Activated CD4-positive, CD25-positive, alpha-beta regulatory T cell treated with anti-CD3 and anti-CD28 coated beads, Interleukin-2, amount 50 U/mL, for 72 hours (primary cell): ENCODE measurements at places on chromosomes 13 and 19.

DNA sequence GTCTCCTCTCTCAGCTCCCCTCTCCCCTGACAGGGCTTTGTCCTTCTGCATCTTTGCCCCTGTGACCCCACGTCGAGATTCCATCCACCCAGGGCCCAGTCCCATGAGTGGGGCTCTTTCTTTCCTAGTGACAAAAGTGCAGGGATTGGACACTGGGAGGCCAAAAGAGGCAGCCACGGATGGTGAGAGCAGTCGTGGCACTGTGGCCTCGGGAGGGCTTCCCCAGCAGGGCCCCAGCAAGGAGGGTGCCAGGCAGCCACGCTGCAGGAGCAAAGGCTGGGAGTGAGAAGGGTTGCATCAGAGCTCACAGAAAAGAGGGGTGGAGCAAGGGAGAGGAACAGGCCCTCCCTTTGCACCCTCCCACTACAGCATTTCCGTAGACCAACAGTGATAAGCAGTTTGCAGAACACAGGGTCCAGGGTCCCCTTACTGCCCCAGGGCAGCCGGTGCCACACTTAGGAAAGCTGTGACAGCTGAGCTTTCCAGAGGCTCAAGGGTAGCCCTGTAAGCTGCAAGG, 4.9 kb downstream of the ZSCAN1 start:
- DNase-seq = no peak

GRCh38 chr19:52603558-52604207, 33.6 kb downstream of the ZNF701 start:
- no peak for DNase-seq

GRCh38 chr13:100533588-100534041, 55.0 kb downstream of the GGACT start:
- no peak for DNase-seq

DNA sequence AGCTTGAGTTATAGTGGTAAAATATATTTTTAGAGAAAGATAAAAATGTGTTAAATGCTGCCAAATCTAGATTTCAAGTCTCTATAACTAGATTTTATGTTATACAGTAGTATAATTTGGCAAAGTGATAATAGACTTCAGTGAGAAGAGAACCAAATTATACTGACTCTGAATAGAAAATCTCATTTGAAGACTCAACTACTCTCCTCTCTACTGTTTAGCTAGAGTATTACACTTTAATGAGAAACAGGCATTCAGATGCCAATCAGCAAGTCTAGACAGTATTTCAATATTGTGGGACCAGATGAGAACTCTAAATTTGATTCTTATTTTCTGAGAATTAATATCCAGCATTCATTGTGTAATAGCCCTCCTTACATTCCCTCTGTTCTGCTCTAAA, 311.2 kb downstream of the SLITRK5 start:
- DNase-seq = no peak

DNA sequence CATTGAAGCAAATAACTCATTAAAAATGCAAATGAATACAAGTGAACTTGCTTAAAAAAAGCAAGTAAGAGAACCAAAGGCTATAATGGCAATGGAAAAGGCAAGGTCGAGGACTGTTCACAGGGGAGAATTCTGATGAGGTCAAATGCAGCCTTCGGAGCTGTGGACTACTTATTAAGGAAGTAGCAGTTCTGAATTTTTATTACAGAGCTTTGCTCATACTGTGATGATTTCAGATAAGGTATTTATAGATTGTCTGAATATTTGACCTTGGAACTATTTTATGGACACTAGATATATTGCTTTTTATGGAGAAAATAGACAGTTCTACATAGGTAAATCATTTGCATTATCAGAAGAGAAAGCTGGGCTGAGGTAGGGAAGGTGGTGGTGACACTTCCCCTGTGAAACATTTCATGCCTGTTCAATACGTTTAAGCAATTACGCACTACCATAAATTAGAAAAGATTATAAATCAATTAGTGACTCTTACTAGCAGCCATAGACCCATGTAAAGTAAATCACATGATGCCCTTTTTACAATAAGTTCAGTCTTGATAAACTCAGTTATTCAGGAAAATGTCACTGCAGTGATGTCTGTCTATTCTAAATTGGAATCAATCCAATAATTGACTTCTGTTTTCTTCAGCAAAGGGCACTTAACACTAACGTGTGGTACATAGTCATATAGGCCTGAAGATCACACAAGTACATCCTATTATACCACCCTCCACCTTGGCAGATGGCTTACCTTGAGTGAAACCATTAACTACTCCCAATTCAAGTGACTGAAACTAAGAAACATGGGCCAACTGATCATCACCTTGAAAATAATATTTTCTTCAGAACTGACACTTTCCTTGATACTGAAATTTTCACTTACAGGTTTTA, 260.0 kb downstream of the KLF12 start:
- no peak for DNase-seq

- DNase-seq = no peak
Measured at GRCh38 chr13:37216331-37216730, 110.9 kb upstream of the CSNK1A1L start.

- DNase-seq = no peak
Measured at GRCh38 chr13:37656247-37656940, 57.8 kb upstream of the POSTN start.

- DNase-seq = no peak
Measured at GRCh38 chr19:17471410-17472125, 1.2 kb downstream of the SLC27A1 start.

- no peak for DNase-seq
Measured at GRCh38 chr13:50401049-50401505, 385.8 kb downstream of the KCNRG start.

- no peak for DNase-seq
Measured at GRCh38 chr13:111555268-111555808, 234.9 kb downstream of the TEX29 start.

GRCh38 chr19:1183543-1184172, 9.6 kb upstream of the SBNO2 start:
- DNase-seq = no peak

DNA sequence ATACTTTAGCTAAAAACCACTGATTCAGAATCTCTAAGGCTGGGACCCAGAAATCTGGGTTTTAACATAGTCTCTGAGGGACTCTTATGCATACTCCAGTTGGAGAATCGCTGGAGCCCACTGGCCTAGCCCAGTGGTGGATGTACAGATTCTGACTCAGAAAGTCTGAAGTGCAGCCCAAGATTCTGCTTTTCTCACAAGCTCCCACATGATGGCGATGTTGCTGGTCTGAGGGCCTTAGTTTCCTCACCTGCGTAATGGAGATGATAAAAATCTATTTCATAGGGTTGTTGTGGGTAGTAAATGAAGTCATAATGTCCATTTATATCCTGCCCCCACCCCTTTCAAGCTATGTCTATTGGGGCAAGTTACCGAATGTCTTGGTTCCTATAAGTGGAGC, 7.7 kb upstream of the CDADC1 start:
- no peak for DNase-seq

DNA sequence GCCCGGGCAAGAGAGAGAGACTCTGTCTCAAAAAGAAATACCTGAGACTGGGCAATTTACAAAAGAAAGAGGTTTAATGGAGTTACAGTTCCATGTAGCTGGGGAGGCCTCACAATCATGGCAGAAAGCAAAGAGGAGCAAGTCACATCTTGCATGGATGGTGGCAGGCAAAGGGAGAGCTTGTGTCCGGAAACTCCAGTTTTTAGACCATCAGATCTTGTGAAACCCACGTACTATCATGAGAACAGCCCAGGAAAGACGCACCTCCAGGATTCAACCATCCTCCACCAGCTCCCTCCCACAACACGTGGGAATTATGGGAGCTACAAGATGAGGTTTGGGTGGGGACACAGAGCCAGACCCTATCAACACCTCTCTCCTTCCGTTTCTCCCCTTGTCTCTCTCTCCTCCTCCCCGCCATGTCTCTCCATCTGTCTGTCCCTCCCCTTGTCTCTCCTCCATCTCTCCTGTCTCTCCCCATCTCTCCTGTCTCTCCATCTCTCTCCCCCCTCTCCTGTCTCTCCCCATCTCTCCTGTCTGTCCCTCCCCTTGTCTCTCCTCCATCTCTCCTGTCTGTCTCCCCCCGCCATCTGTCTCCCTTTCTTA, 10.0 kb downstream of the POLR2E start:
- DNase-seq = no peak

DNA sequence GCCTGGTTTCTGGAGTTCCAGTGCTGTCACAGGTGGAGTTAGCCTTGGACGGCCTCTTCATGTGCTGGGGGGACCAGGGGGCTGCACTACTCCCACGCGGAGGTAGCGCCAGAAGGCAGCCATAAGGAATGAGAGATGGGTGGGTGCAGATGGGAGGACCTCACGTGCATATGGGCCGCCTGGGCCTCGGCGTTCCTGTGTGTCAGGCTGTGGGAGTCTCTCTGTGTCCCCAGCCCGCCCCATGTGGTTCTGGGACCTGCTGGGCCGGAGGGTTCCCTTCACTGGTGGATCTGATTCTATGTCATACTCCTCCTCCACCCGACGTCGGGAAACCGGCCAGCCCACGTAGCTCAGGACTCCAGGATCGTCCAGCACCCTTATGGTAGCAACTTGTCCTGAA, 149.0 kb upstream of the SOX1 start:
- DNase-seq = no peak

DNA sequence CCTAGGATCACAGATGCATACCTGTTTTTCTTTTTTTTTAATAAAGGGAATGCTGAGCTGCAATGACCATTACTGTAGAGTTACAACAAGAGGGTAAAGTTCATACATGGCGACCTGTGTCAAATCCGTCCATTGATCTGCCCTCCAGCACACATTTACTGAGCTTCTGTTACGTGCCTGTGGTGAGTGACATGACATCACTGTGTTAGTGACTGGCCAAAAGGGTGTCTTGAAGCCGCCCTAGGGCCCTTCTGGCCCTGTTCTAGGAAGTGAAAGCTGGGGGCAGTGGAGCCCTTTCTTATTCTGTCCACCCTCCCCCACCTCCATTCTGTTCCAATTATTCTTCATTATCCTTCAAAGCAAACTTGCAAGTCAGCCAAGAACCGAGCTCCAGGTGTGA, 66.3 kb downstream of the ZIC5 start:
- DNase-seq = no peak

DNA sequence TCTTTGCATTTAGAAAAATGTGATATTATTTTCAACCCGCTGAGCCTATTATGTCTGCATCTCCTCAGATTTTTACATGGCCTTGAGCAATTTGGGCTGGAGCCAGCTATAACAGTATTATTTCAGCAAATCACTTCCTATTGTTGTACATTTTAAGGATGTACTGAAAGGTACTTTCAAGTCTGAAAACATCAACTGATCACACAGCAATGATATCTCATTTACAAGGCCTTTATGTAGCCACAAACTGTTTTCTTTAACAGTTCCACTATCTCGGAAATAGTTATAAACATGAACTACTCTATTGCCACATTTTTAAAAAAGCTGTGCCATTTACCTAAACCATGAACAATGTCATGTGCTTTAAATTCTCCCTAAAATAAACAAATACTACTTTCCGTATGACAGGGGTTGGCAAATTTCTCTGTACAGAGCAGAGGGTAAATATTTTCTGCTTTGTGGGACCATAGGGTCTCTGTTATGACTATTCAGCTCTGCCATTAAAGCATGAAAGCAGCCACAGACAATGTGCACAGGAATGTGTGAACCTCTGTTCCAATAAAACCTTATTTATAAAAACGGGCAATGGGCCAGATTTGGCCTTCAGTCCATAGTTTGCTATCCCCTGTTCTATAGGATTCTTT, 560.4 kb downstream of the GPC6 start:
- DNase-seq = no peak

DNA sequence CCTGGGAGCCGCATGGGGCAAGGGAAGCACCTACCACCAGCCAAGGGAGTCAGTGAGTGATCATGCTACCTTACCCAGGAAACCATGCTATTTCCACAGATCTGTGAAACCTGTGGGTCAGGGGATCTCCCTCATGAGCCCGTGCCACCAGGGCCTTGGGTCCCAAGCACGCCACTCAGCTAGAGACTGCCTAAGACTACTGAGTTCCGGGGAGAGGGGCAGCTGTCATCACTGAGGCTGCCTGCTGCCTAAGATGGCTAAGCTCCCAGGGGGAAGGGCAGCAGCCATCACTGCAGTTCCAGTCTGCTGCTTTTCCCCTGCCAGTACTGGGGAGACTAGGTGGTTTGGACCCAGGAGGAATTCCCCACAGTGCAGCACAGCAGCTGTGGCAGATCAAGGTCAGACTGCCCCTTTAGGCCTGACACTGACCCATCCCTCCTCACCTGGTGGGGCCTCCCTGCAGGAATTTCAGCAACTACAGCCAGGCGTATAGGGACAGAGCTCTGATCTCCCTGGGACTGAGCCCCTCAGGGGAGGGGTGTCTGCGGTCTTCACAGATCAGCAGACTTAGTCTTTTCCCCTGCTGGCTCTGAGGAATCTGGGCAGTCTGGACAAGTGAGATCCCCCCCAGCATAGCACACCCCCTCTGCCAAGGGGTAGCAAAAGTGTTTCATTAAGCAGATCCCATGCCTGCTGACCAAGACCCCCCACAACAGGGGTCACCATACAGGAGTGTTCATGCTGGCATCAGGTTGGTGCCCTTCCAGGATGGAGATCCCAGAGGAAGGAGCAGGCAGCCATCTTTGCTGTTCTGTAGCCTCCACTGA, 26.9 kb downstream of the VSTM2B start:
- peak; percentile 22 for DNase-seq

GRCh38 chr19:41428481-41428859, 1.3 kb upstream of the B3GNT8 start:
- DNase-seq = no peak

- peak; percentile 57 for DNase-seq
Measured at GRCh38 chr13:40026174-40026585, 370.7 kb downstream of the COG6 start.

DNA sequence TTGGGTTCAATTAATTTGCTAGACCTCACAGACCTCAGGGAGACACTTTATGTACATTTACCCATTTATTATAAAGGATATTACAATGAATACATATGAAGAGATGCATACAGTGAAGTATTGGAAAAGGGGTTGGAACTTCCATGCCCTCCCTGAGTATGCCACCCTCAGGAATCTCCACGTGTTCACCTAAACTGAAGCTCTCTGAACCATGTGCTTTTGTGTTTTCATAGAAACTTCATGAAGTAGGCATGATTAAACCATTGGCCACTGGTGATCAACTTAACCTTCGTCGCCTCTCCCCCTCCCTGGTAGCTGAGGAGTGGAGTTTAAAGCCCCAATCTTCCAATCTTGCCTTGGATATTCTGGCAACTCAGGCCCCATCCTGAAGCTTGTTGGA, 20.3 kb downstream of the ZNF160 start:
- DNase-seq = no peak

- DNase-seq = no peak
Measured at GRCh38 chr13:110113284-110113764, 193.6 kb downstream of the COL4A1 start.

DNA sequence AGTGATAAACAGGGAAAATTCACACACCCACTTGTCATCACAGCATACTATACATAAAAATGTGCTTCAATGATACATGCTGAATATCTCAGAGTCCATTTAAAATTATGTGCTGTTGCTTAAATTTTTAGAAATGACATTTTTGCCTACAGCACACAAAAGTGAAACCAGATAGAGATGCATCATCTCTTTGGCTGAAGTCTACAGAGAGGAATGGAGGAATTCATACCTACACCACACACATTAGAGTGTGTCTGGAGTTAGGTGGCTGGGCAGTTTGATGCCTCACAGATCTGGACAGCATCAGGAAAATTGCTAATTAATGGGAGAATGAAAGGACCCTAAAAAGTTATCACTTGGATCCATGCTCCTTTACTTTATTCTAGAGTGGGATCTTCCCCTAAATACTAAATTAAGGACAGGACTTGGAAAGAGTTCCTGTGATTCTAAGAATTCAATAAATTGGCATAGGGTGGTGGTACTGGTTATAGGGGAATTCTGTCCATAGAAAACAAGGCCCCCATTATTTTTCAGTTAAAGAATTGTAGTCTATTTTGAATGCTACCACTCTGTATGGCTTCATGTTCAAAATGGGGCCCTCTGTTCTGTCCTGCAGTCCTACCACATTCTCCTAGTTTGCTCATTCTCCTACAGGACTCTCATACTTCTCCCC, 41.3 kb downstream of the RCBTB2 start:
- no peak for DNase-seq
